ENCODE measurements at places on chromosomes 2 and 18.

DNA sequence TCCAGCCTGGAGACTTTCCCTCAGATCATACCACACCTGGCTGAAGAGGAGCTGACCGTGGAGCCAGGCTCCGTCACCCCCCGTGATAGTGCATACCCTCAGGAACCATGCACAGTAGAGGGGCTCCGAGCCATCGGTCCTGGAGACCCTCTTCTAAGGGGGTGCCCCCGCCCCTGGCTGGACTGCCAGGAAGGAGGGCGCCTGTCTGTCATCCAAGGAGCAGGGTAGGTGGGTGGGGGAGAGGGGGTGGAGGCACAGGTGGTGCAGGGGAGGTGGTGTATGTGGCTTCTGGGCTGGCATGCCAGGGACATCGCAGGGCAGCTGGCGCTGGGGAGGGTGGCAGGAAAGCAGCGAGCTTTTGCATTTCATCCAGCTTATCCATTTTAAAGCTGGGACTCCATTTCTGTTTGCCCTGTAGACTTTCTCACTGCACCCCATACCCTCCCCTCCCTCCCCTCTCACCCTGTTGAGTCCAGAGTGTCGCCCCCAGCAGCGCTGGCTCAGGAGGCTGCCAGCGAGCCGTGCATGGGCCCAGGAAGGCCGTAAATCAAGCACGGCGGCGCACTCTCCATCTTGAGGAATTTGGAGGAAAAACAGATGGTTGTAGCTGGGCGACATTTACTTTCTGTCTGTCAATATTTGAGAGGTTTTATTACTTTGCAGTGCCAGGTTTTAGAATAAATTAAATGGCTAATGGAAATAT, 56.2 kb upstream of the HS6ST1 start:
- no peak for DNase-seq

DNA sequence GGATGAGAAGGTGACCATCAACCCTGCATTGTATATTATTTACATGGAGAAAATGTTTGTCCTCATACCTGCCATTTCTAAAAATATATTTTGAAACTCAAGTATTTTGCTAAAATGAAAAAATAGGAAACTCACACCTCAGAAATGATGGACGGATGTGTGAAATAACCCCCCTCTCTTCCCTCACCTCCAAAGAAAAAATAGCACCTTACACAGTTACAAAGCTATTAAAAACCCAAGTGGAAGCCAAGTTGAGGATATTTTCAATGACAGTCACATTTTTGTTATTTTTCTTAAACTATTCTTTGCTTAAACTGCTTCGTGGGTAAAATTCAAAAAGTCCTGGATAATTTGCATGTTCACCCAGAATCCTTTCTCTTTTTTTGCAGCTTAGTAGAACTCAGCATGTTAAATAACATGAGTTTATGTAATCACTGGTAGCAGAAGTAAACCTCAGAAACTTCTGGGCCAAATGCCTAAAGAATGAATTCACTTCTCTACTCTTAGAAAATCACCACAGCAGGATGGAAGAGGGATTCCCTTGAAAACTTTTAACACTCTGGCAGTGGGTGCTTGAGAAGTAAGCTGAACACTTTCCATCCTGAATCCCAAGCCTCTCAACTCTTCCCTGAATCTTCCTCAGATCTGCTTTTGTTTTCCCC, 768 bp downstream of the DSC1 start:
- no peak for DNase-seq

GRCh38 chr2:37982147-37982582, 57.1 kb downstream of the RMDN2 start:
- peak; percentile 29 for DNase-seq

DNA sequence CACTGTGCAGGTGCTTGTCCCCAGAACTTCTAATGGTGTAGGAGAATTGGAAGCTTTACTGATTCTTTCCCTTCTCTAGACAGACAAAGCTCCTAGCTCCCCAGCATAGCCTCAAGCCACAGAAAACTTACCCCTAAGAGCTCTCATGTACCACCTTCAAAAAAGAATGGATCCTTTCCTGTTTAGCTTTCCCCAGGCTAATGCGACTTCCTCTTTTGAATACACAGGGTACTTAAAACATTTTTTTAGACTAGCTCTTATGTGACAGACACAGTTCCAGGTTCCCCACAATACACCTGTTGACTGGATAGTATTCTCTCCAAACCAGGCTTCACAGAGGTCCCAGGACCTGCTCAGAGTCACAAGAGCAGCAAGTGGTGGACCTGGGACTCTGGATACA, 8.3 kb downstream of the CTAGE1 start:
- no peak for DNase-seq

DNA sequence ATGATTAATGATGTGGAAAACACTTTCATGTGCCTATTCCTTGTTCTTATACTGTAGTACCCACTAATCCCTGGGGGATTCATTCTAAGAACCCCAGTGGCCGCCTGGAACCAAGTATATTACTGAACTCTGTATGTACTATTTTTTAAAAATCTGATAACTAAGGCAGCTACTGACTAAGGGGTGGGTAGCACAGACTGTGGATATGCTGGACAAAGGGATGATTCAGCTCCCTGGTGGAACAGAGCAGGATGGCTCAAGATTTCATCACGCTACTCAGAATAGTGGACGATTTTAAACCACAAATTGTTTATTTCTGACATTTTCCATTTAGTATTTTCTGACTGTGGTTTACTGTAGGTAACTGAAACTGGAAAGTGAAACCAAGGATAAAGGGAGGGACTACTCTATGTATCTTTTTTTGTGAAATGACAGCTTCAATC, 41.8 kb upstream of the CDC42EP3 start:
- DNase-seq: no peak

DNA sequence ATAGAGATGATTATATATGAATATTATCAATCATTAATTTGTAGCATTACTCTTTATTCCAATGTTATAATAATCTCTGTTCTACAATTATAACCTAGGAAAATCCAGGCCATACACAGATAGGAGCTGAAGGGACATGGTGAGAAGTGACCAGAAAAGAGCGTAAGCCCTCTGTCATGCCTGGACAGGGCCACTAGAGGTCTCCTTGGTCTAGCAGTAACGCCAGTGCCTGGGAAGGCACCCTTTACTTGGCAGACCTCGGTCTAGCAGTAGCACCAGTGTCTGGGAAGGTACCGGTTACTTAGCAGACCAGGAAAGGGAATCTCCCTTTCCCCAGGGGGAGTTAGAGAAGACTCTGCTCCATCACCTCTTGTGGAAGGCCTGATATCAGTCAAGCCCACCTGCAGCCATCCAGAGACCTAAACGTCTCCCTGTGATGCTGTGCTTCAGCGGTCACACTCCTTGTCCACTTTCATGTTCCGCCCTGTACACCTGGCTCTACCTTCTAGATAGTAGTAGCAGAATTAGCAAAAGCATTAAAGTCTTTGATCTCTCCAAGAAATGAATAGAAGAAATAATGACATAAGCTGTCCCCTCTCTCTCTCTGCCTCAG, 447.5 kb upstream of the FSIP2 start:
- peak; percentile 11 for DNase-seq

DNA sequence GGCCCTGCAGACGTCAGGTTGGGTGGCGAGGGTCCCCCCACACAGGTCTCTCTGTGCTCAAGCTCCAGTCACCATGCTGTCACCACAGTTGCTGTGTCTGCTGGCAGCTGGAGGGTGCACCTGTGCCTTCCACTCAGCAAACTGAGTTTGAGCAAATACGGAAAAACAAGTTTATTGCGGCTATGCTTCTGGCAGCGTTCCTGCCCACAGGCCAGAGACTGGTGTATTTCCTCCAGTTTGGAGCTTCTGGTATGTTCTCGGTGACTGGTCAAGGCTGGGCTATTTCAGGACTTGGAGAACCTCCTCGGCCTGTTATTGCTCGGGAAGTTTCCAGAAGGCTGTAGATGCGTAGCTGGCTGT, 132.6 kb downstream of the SEPTIN10 start:
- DNase-seq: no peak

GRCh38 chr2:100109986-100110613, 32.3 kb downstream of the AFF3 start:
- DNase-seq: no peak

DNA sequence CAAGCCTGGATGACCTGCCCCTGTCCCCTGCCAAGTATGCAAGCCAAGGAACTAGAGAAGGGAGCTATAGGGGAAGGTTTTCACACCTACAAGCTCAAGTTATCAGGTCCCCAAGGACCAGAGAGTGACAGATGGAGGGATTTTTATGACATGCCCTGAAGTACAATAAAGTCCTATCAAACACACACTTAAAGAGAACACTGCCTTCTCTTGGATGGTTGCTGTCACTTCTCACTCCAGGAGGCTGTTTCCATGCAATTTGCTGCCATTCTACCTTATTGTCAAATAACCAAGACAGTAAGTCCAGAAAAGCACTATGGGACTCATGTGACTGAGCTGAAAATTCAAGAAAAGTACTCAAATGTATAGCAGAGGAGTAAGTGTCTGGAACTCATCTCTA, 76.6 kb upstream of the DDX18 start:
- DNase-seq: no peak

- no peak for DNase-seq
These were observed 18.8 kb upstream of the NEDD4L start for GRCh38 chr18:58025205-58025604.

- no peak for DNase-seq
These were observed 21.9 kb downstream of the PLEKHB2 start for GRCh38 chr2:131127076-131127475.
